NCI-H2171 treated with DMSO at 0.1 percent for 48 hours (cell line): ENCODE measurements at places on chromosomes 16 and 17.
A peak's percentile ranks its signal among the peaks of the same experiment; 100 is the strongest.

DNA sequence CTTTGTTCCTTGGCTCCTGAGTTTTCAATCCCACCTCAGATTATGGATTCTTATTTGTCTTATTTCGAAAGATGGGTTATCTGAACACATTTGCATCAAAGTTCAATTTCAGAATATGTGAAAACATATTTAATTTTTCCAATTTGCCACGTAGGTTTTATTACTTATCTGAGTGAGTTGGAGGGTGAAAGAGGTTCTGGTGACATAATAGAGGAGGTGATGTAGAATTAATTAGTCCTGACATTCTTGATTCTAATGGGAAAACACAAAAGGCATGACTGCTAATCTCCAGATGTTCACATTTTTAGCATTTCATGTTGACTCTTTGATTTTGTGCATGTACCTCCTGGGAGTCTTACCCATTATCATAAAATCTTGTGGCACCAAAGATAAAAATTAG is 9.1 kb downstream of the TOM1L1 start:
- peak; percentile 8 for DNase-seq

- no peak for DNase-seq
These were observed 26.7 kb downstream of the PLD6 start for GRCh38 chr17:17179371-17179827.

DNA sequence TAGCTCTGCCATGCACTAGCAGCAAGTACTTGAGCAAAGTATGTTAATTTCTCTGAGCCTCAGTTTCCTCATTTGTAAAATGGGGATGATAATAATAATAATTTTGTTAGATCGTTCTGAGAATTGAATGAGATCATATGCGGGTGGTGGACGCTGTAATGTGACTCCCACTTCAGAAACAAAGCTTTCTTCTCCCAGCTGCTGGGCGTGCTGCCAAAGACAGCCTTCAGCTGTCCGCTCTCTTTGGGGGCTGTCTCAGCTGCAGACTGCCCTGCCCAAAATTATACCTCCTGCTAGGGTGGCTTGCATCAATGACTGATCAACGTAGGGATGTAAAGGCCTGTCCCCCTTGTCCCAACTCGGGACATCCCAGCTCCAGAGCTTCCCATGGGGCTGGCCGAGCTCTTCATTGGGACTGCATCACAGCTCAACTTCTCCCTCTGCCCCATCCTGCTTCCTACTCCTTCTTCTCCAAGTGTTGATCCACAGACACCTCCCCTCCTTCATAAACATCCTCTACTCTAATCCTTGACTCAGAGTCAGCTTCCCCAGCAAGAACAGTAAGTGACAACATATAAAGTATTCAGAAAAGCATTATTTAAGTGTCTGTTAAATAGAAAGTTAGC is 30.7 kb upstream of the CDH5 start:
- peak; percentile 87 for DNase-seq

DNA sequence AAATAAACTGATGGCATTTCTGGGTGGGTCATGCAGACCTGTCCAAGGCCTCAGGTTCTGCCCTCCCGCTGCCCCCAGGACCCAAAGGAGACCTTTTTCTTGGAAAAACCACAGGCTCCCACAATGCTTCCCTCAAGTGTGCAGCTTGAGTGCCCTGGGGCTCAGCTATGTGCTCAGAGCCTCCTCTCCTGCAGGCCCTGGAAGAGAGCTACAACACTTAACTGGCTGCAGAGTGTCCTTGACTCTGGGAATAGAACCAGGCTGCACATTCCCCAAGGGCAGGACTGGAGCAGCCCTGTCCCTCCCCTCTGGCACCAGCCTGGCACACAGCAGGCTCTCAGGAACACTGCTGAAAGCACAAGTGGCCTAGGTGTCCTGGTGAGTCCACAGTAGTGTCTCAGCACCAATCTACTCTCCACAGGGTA is 4.8 kb upstream of the SREBF1 start:
- no peak for DNase-seq

GRCh38 chr16:67552476-67552875 is 9.8 kb upstream of the CTCF start:
- peak; percentile 97 for DNase-seq
